Thoracic aorta (tissue), 2 donors: ENCODE measurements at places on chromosomes 1 and 21. TPM values are rescaled to one million over a fixed set of nuclear protein-coding genes. Genes with fewer than 3 reads are reported as not detected.

GRCh38 chr1:60600532-60600931, 481.8 kb upstream of the NFIA start:
- DNase-seq, result no peak

- no peak for DNase-seq
These were observed 10.3 kb upstream of the C21orf91 start for GRCh38 chr21:17829472-17829871.

DNA sequence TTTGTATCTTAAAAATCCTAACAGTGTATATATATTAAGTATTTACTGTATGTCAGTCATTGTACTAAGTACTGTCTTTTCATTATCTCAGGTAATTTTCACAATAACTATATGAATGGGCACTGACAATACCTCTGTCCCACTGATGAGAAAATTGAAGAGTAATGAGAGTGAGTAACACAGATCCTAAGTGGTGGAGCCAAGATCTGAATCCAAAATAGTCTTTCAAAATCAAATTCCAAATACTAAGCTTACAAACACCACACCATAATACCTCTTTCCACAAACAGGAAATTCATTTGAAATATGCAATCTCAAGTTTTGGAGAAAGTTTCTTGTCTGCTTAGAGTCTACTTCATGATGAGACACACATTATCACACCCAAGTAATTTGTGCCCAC, 105.9 kb upstream of the EDEM3 start:
- DNase-seq, result no peak

DNA sequence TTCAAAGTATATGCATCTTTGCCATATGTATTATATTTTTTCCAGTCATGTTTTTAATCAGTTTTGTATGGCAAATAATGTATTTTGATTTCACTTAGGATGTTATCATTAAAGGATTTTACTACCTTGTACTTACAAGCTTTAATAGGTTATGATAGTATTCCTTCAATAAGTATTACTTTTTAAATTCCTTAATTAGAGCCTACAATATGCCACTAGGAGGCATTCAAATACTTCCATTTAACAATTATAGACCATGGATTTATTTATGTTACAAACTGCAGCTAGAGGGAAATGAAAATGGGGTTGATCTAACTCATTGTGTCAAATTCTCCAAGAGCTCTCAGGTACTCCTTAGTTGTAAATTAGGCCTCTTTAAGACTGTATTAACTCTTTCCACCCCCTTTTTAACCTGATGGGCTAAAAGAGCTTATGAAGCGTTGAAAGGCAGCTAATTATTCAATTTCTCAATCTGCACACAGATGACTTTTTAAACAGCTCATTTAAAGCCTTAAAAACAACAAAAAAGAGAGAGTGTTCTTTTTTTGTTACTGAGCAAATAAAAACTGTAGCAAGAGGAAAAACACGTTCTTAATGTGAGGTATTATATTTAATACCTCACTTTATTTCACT, 156.2 kb downstream of the DENND1B start:
- DNase-seq, result no peak

GRCh38 chr1:15820478-15820877, 13.0 kb upstream of the UQCRHL start:
- DNase-seq, result no peak

- DNase-seq, result no peak
These were observed 736.3 kb downstream of the LTN1 start for GRCh38 chr21:28256420-28256831.

DNA sequence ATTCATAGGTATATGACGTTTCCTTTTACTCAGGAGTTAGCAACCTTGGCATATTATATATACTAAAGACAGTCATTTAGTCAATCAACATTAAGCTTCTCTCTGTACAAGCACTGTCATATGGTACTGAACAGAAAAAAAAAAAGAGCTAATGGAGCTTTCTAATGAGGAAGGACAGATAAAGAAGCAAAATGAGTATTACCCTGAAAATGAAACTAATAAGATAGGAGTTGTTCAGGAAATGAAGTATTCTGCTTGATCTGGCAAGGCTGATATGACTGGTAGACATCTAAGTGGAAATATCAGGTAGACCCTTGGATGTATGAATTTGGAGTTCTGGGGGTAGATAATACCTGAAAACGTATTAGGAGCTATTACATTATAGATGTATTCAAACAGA, 4.3 kb upstream of the IKBKE start:
- no peak for DNase-seq

- DNase-seq, result no peak
These were observed 19.9 kb upstream of the ATP1A1 start for GRCh38 chr1:116353155-116353554.

GRCh38 chr1:56617141-56617540, 28.0 kb upstream of the PRKAA2 start:
- DNase-seq, result no peak

- no peak for DNase-seq
These were observed 7.5 kb upstream of the PTPN7 start for GRCh38 chr1:202167708-202168415.

- DNase-seq, result no peak
These were observed 19.9 kb downstream of the WNT4 start for GRCh38 chr1:22123071-22123390.

DNA sequence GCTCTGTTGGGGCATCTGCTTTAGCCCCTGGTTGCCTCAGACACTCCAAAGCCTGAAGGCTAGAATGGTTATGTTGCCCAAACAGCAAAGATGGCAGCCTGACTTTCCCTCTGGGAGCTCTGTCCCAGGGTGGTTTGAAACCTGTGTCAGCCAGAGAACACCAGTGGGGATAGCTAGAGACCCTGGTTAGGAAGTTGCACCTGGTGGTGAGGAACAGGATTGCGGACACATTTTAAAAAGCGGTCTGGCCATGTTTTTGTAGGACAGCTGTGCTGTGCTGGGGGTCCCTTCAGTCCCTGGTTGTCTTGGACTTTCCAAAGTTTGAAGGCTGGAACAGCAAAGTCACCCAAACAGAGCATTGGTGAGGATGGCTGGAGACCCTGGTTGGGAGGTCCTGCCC, 87.8 kb downstream of the DNM3 start:
- DNase-seq, result no peak

GRCh38 chr1:25501235-25502058, 42.0 kb upstream of the LDLRAP1 start:
- DNase-seq, result no peak

- DNase-seq, result no peak
These were observed 7.7 kb upstream of the LMNA start for GRCh38 chr1:156106624-156107488.

DNA sequence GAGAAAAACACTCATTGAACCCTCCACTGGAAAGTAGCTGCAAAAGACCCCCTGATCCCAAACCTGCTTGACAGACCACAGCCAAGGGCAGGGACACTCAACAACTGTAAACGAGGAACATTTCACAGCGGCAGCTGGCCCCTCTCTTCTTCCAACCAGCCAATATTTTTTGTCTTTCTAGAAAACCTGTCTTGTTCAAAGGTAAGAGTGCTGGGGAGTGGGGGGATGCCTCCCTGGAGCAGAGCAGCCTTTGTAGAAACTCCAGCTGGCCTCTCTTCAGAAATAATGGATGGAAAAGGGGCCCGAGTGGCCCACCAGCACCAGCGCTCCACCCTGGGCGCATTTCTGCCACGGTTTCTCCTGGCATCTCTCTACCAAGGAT, 384.0 kb downstream of the RRAGC start:
- no peak for DNase-seq

DNA sequence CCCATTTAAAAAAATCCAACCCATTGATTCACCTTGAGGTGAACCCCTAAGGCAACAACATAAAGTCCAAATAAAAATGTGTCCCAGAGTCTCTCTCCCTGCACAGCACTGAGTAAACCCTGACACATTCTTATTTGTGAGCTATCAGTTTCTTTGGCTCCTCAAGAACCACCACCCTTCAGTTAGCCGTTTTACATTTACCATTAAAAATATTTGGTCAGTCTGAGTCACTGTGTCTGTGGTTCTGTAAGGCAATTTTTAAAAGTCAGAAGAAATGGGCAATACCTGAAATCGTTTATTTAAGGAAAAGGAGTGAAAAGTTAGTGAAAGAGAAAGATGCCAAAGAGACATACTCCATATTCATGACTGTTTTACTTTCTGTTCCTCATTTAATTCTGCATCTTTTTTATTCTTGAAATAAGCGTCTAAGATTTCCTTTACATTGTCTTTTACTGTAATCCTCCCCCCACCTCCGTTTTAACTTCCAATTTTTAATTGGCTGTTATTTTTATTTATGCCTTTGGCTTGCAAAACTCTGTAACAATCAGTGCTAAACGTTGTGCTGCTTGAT, 91.7 kb upstream of the IVNS1ABP start:
- DNase-seq, result no peak

GRCh38 chr1:203934027-203934426, 72.6 kb downstream of the SNRPE start:
- DNase-seq, result no peak

The RRP15 gene
- 2.2 TPM for total RNA-seq

The TMEM269 gene
- 0.35 TPM for total RNA-seq

The VSIG8 gene
- not detected for total RNA-seq

The ITLN1 gene
- 51.7 TPM for total RNA-seq

The CLDN19 gene
- 0.14 TPM for total RNA-seq

The AKNAD1 gene
- total RNA-seq, result not detected

The NUP210L gene
- 0.41 TPM for total RNA-seq

The CPLANE2 gene
- 14.6 TPM for total RNA-seq

The SPRR5 gene
- not detected for total RNA-seq

The CGN gene
- total RNA-seq, result 2.3 TPM
